ENCODE measurements at places on chromosomes 13 and 19.

DNA sequence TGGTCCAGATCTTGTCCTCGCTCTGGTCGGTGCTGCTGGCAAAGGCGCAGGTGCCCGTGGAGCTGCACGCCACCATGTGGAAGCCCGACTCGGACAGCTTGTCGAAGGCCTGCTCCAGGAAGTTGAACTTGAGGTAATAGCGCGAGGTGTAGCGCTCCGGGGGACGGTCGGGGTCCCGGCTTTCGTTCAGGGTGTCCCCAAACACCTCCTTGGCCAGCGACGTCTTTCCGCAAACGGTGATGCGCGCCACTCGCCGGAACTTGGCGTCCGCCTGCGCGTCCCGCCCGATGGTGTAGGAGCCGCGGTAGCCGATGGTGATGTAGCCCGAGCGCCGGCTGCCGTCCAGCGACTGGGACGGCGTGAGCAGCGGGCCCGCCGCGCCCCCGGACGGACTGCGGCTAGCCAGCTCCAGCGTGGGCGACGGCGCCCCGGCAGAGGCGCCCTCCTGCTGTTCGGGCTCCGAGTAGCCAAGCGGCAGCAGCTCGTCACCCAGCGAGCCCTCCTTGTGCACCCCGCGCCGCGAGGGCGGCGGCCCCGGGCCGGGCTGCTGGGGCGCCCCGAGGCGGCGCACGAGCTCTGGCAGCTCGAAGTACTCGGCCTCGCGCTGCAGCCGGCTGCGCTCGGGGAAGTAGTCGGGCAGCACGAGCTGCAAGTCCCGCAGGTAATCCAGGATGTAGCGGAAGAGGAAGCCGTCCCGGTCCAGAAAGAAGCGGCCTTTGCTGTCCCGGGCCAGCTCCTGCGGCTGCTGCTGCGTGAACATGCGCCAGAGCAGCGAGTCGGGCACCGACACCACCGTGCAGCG is 801 bp downstream of the KCTD12 start:
- DNase-seq: no peak

DNA sequence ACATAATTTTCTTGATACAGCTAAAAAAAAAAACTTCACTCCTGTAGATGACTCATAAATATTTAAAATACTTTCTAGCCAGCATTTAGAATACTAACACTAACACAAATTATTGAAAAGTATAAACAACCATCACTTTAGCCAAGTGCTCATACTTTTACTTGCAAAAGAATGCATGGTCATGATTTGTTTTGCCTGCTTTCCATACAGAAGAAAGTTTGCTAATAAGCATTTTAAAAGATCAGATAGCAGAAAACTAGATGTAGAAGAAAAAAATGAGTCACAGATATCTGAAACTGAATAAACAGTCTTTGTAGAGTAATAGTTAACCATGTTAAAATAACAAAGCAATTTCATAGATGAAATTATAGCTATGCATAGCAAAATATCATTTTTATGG is 2280.4 kb upstream of the PCDH20 start:
- DNase-seq: no peak

- DNase-seq: no peak
These were observed 246.1 kb downstream of the KCNRG start for GRCh38 chr13:50261130-50261901.

- DNase-seq: no peak
These were observed 1.1 kb downstream of the GYS1 start for GRCh38 chr19:48991873-48992580.

- DNase-seq: no peak
These were observed 24.6 kb downstream of the DCT start for GRCh38 chr13:94454906-94455305.

- DNase-seq: no peak
These were observed 49.4 kb upstream of the TNFSF11 start for GRCh38 chr13:42524487-42525034.

GRCh38 chr19:13841962-13842290 is 35.0 kb upstream of the NANOS3 start:
- no peak for DNase-seq

GRCh38 chr13:23921451-23921888 is 24.2 kb upstream of the C1QTNF9B start:
- no peak for DNase-seq

- DNase-seq: no peak
These were observed 48.6 kb upstream of the ARHGEF7 start for GRCh38 chr13:111066544-111066943.

GRCh38 chr19:8487137-8487851 is 15.1 kb downstream of the PRAM1 start:
- DNase-seq: no peak

- no peak for DNase-seq
These were observed 141.2 kb downstream of the MYCBP2 start for GRCh38 chr13:77185721-77186120.

DNA sequence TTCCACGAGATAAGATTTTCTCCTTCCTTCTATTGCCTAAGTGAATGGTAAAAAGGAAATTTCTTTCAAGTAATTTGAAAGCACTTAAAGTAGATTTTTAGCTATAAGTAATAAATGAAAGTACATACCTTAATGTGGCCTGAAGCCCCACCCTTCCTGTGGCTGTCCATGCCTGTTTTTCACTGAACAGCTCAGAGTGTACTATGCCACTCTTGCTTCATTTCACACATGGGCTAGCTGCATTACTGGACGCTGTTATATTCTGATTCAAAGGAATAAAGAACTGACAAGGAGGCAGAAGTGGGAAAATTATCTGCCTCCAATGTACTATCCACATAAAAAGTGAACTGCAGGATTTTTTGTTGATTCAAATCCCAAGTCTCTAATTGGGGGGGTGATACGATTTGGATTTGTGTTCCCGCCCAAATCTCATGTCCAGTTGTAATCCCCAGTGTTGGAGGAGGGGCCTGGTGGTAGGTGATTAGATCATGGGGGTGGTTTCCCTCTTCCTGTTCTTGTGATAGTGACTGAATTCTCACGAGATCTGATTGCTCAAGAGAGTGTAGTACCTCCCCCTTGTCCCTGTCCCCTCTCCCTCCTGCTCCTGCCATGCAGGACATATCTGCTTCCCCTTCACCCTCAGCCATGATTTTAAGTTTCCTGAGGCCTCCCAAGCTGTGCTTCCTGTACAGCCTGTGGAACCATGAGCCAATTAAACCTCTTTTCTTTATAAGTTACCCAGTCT is 154.7 kb upstream of the SGCG start:
- DNase-seq: no peak

DNA sequence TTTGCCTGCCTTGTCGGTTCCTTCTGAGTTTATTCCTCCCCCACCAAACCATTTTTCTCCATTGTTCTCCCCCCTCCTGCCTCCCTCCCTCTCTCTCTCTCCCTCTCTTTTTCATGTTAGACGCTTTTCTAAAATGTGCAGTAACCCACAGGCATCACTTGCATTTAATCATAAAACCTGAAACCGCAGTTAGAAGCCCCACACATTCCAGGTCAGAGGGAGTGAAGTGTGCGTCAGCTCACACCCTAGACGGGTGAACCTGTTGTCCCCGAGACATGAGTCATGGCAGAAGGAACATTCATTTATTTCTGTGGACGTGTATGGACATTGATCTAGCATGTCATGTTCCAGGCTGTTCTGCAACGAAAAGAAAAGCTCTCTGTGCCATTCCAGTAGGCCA is 19.9 kb downstream of the ONECUT3 start:
- no peak for DNase-seq

- no peak for DNase-seq
These were observed 138.4 kb downstream of the ATP11A start for GRCh38 chr13:112828082-112828699.

DNA sequence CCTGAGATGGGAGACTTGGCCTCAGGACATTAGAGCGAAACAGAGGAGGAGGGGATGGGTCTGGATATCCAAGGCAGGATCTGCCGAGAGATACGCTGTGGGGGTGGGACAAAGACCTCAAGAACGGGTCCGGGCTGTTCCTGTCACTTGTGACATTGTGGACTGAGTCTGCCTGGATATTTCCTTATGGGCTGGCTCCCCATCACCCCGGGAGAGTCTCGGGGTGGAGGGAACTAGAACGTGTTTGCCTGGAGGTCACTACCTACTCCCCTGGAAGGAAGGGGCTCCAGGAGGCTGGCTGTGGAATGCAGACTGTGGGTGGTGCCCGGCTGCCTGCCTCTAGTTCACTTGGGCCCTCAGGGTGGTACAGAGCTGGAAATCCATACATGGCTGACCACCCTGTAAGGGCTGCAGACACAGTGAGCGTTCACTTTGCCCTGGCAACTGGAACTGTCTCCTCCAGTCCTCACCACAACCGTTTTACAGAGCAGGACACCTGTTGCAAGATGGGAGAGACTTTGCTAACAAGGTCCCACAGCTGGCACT is 26.4 kb downstream of the DNM2 start:
- no peak for DNase-seq

DNA sequence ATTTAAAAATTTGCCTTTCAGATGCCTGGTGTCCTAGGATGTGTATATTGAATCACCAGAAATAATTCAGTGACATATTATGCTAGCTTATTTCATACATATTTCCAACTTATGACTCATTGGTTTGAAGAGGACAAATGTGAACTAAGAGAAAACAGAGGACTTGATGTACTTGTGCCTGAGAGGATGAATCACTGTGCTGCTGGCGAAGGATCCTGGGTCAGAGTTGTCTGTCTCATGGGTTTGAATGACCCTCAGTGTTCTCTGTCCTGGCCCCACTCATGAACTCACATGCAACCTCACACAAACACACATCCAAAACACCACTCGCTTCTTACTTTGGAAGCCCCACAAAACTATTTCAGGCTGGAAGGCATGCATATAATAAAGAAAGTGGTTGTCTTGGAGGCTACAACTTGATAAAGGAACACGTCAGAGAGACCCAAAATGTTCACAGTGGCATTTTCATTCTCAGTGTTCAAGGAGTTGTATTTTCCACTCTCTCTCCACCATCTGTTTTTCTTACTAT is 129.0 kb upstream of the SPRY2 start:
- DNase-seq: no peak

- DNase-seq: no peak
These were observed 2.0 kb upstream of the ZNF784 start for GRCh38 chr19:55626350-55626749.

DNA sequence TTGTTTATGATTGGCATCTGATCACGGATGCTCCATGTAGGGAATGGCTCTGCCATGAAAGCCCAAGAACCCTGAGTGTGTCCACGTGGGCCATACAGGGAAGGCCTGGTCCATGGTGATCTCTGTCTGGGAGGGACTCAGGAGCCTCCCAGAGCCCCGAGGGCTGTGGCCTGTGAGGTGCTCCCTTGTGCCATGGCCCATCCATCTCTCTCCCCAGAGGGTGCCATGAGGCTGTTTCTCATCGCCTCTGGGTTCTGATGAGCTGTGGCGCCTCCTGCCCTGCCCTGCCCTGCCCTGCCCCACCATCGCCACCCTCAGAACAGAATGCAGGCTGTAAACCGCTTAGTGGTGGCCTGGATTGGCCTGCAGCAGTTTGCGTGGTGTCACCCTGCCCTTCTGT is 83.1 kb downstream of the ATP11A start:
- DNase-seq: no peak

GRCh38 chr19:51799774-51800472 is 5.0 kb downstream of the FPR3 start:
- no peak for DNase-seq

- DNase-seq: no peak
These were observed 204.3 kb upstream of the IPO5 start for GRCh38 chr13:97749174-97749573.

GRCh38 chr19:16373989-16374388 is 49.4 kb downstream of the KLF2 start:
- DNase-seq: no peak

GRCh38 chr13:37014609-37015008 is 14.0 kb downstream of the EXOSC8 start:
- no peak for DNase-seq

- DNase-seq: no peak
These were observed 267.1 kb downstream of the KLF5 start for GRCh38 chr13:73325723-73326558.

GRCh38 chr19:2962018-2962670 is 15.2 kb upstream of the TLE6 start:
- DNase-seq: no peak
